ENCODE measurements at places on chromosomes 16 and 17.

DNA sequence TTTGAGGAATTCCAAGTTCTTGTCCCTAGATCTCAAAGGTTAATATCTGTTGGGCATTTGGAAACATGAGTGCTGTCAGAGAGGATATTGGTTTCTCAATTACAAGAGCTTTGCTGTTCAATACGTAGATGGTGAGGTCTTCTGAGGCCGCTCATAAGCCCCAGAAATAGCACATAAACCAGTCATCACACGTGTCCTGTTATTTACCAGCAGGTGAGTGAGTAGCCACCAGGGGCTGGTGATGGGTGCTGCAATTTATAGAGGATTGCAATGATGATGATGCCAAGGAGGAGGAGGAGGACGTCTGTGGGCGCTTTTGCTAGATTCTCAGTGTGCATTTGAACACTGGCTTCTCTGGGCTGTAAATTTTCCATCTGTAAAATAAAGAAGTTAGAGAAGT, 89.0 kb downstream of the SALL1 start:
- no peak for DNase-seq

GRCh38 chr17:43114151-43114552, 11.0 kb downstream of the BRCA1 start:
- DNase-seq, result no peak

- no peak for DNase-seq
Observed at GRCh38 chr17:79948945-79949655, 86.6 kb downstream of the TBC1D16 start.

DNA sequence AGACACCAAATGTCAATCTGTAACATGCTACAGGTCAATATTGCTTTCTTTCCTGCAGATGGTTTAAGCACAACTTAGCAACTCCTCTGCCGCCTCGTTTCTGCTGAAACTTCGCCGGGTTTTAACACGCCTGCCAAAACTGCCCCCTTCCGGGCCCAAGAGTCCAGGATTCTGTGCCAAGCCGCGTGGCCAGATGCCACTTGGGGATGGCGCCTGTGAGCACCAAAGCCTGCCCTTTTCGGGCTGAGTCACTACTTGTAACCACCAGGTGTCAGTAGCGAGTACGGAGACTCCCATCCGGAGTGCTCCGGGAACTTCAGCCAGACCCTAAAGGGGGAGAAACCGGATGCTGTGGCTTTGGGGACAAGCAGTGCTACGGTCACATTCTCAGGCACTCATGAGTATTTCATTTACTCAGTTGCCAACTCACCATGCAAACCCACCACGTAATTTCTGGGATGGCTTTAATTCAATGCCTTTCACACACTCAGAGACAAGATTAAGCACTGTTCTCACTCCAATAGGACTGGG, 7.8 kb downstream of the PMP22 start:
- DNase-seq, result peak; percentile 73

GRCh38 chr16:88284626-88285513, 97.9 kb upstream of the ZNF469 start:
- DNase-seq, result no peak

DNA sequence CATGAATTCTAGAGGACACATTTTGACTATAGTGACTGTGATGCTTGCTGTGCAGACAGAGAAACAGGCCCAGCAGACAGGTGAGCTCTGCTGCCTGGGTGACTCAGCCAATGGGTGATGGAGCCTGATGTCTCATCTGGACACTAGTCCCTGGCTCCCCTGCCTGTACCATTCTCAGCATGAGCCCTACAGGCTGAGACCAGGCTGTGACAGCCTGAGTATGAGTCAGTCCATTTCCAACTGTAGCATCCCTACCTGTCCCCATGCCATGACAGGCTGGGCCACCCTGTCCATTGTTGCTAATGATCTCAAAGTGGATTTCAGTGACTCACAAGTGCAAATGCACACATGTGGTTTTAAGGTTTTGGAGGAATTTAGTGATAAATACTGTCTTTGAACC, 102.5 kb upstream of the EEF2KMT start:
- no peak for DNase-seq

GRCh38 chr17:38881600-38882191, 11.8 kb downstream of the LASP1 start:
- peak; percentile 58 for DNase-seq

DNA sequence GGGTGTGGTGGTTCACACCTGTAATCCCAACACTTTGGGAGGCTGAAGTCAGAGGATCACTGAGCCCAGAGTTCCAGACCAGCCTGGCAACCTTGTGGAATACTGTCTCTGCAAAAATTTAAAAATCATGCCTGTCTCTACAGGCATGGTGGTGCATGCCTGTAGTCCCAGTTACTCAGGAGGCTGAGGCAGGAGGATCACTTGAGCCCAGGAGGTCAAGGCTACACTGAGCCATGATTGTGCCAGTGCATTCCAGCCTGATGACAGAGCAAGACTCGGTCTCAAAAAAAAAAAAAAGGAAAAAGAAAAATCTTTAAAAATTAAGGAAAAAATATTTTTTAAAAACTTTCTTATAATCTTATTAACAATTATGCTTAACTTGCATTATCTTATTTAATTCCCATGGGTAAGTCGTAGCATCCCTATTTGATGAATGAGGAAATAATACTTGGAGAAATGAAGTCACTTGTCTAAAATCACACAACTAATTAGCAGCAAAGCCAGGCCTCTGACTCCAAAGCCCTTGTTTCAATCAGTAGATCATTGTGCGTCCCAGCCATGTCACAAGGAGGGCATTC, 13.6 kb downstream of the MFSD11 start:
- DNase-seq, result no peak

DNA sequence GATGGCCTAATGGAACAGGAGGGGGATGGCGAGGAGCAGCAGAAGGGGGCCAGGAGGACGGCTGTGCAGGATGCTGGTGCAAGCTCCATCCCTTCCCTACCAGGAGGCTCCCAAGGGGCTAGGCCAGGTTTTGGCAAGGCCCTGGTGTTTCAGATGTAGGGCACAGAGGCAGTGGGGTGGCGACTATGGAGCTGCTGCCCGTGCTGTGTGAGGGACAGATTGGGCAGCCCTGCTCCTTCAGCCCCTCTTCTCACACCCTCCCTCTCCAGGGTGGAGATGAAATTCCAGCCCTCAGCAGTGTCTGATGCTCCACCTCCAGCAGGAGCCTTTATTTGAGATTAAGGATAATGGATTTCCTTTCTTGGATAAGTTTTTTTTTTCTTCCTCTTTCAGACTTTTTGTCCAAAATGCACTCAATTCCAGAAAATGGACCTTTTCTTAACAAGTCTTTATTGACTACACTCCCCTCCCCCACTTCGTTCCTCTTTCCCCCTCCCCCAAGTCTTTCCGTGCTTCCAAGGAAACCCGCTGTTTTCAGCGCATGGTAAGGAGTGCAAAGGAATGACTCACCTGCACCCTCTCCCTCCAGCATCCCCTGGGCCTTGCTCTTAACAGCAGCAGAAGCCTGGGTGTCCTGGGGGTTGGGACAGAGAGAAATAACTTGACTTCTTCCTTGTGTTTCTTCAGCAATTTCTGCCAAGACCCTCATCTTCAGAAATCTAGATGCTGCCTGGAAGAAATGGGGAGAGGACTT, 95.2 kb downstream of the CCDC182 start:
- peak; percentile 84 for DNase-seq

- DNase-seq, result no peak
Observed at GRCh38 chr16:86424985-86425384, 85.3 kb upstream of the FOXF1 start.

DNA sequence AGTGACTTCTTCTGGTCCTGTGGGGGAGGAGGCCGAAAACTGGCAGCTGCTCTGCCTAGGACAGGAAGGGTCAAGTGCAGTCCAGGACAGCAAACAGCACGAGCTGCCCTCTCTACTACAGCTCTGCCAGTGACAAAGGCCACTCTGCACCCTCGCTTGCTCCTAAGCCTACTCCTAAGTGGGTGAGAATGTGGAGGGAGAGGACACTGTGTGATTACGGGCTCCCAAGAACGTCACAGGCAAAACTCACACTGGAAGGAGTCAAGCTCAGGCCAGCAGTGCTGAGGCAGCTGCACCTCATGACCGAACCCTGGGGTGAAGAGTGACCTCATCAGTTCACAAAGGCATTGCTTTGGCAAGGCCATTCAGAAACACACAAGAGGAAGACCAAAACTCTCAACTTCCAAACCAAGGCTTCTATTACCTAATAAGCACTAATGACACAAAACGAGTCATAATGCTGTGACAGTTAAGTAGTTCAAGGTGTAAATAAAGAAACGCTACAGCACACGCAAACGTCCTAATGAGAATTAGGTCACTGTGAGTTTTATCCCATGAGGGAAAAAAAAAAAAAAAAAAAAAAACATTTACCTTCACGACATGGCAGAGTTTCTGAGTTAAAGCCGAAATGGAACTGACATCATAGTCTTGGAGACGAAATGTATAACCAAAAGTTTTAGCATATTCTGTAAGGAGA, 35.1 kb downstream of the MARF1 start:
- DNase-seq, result peak; percentile 86

DNA sequence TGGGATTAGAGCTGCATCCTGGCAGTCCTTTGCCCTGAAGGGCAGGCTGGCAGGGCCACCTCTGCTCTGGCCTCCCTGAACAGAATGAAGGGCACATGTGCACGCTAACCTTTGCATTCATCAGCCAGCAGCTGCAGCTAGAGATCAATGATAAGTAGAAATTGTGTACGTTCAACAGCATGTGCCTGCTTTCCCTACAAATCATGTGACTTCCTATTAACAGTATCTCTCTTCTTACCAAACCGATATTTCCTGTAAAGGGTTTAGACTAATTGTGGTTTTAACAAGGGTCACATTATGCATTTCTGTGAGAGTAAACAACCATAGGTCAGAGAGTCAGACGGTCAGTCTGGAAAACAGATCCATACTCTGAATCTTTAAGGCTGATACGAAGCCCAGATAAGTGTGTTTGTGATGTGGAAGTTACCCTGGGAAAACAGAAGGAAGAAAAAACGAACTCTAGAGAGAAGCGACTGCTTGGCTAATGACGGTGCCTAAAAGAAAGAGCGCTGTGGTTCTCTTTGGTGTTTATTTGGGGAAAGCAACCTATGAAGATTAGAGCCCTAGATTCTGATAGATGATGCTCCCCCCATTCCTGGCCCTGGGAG, 219.4 kb downstream of the MAF start:
- DNase-seq, result no peak

DNA sequence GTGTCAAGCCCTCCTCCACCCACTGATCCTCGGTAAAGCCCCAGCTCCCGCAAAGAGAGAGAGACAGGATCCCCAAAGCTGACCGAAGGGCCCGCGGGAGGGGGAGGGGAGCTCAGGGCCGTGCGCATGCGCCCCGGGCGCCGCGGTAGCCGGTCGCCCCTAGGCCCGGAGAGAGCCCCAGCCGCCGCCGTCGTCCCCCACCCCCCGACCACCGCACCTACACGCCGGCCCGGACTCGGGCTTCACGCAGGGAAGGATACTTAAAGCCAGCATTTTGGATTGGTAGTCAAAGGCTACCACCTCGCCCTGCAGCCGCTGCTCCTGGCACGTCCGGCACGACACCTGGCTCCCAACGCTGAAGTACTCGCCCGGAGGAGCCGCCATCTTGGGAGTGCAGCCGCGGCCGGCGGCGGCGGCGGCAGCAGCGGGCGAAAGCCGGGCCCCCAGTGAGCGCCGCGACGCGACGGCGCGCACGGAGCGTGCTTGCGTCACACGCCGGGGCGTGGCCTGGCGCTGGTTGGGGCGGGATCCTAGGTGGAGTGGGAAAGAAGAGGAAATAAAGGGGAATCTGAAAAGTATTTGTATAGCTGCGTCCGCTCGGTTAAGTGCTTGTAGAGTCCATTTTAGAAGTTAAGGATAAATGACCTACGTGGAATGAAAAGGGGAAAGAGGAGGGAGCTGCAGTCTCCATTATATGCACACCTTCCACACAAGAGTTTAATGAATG, at the start of gene LSM12:
Gene LSM12 (minus strand): TSS at position 468 of the 727 bp plus-strand sequence. CDS start 84 bp downstream, at position 384.
- peak; percentile 88 for DNase-seq

DNA sequence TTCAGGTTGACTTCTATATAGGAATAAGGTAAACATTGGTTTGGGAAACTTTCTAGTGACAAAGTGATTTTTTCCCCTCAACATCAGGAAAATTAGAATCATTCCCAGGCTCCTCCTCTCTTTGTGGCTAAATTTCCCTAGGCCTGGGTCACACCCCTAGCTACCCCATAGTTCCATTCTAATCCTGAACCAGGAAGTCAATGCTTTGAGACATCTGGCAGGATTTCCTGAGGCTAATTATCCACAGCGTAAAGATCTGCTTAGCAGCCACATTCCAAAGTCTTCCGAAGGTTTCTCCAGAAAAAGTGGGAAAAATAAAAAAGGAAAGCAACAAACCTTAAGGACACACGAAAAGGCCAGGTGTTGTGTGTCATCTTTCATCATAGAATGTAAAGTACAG, 60.3 kb upstream of the CORO6 start:
- DNase-seq, result no peak

- DNase-seq, result no peak
Observed at GRCh38 chr17:82599674-82600661, 48.3 kb downstream of the WDR45B start.

GRCh38 chr16:52837251-52837650, 215.4 kb downstream of the CHD9NB start:
- DNase-seq, result peak; percentile 41

GRCh38 chr17:69058165-69058564, 2.6 kb downstream of the ABCA9 start:
- DNase-seq, result no peak

- DNase-seq, result no peak
Observed at GRCh38 chr17:46771561-46772474, 46.7 kb downstream of the WNT3 start.

- no peak for DNase-seq
Observed at GRCh38 chr16:2468725-2469398, 2.2 kb upstream of the NTN3 start.

GRCh38 chr16:72786606-72787005, 261.3 kb downstream of the ZFHX3 start:
- DNase-seq, result no peak

DNA sequence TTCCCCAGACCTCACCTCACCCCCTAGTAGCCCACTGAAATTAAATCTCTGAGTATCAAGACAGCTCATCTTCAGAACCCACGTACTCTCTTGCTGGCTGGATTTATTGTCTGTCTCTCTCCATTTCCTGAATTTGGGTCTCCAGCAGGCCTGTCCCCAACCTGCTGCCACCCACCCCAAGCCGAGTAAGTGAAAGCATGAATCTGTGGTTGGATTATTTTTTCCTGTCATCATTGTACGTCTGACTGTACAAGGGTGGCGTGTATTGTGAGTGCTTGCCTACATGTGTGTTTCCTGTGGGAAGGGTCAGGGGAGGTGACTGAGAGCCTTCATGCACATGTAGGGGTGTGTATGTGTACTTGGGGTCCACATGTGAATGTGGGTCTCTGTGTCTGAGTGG, 5.4 kb downstream of the TNP2 start:
- no peak for DNase-seq

DNA sequence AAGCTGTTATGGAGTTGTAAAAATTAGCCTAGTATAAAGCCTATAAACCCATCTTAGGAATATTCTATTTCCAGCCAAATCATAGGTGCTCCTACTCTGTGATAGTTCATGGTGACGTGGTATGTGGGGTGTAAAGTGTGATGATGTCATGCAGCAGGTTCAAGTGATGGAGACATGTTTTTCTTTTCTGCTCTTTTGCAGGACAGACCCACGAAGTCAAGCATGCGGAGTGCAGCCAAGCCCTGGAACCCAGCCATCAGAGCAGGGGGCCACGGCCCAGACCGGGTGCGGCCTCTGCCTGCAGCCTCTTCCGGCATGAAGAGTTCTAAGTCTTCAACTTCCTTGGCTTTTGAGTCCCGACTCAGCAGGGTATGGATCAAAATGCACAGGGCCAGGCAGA, 87.3 kb downstream of the SPECC1 start:
- no peak for DNase-seq

- DNase-seq, result no peak
Observed at GRCh38 chr16:85392756-85393673, 220.1 kb upstream of the GSE1 start.

- no peak for DNase-seq
Observed at GRCh38 chr16:10206215-10206614, 24.0 kb upstream of the GRIN2A start.

- DNase-seq, result no peak
Observed at GRCh38 chr17:1752425-1753262, 9.2 kb upstream of the SERPINF1 start.

Data from fibroblast of lung (primary cell).